ENCODE measurements at places on chromosomes 4 and X.

GRCh38 chrX:132999209-132999608 is 40.8 kb upstream of the HS6ST2 start:
- DNase-seq = no peak

GRCh38 chr4:3464911-3465697 is 2.0 kb downstream of the DOK7 start:
- no peak for DNase-seq

- no peak for DNase-seq
These were observed 256.3 kb downstream of the CENPC start for GRCh38 chr4:67288964-67289363.

DNA sequence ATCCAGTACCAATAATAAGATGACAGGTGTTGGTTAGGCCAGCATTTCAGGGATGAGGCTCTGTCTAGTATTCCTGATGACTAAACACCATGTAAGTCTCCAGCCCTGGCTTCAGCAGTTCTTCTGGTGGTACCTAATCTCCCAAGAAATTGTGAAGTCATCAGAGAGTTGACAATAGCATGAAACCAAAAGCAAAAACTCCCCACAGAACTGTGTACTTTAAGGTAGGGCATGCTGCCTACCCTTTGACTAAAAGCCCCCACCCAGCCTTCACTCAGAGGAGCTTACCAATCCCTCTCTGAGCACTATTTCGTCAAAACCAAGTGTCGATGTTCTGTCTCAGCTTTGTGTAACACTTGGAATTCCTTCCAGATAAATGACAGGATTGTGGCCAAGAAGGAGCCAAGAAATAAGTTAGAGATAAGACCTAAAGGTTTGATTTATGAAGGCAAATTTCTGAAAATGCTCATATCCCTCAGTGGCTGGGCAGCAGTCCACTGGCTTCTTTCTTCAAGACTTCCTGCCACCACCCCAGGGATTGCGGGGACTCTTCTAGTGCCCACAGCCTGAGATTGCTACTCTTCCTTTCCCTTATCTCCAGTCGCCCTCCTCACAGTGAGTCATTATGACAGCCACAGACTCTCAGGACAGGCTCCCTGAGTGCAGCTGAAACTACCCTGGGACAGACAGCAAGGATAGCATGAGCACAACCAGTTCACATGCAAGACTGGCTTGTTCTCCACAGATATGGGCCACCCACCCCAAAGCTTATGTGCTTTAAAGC is 67.3 kb upstream of the LHFPL1 start:
- DNase-seq = no peak

DNA sequence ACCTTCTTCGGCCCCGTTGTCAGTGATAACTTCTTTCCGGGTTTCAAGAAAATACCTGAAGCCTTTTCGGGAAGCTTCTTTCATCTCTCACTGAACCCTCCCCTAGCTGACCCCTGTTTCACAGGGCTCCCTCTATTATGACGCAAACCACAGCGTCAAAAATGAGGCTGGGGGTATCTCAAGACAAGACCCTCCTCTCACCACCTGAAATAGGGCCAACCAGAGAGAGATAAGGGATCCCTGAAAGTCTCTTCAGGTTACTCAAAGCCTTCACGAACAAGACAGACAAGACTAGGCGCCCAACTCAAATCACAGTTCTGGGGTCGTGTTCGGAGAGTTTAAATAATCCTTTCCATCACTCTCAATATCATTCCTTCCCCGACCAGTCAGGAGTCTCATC is 1.2 kb downstream of the PHF8 start:
- peak; percentile 3 for DNase-seq

DNA sequence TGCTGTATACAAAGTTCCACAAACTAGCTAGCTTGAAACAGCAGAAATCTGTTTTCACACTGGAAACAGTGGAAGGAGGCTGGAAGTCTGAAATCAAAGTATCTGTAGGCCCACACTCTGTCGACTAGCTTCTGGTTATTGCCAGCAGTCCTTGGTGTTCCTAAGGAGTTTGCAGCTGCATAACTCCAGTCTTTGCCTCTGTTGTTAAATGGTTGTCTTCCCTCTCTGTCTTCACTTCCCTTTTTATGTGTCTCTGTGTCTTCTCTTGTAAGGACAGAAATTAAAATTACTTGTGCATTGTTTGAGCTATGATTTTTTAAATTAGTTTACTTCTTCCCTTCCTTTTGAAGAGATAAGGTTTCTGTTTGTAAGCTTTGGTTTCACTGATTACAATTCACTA is 8.2 kb downstream of the MTHFD2L start:
- DNase-seq = no peak

Measured in SJSA1 (cell line).